ENCODE measurements at places on chromosomes 16 and 17. TPM values are rescaled to one million over a fixed set of nuclear protein-coding genes. Genes with fewer than 3 reads are reported as not detected.

Gene KCTD19
- total RNA-seq = not detected

Gene TEX14
- not detected for total RNA-seq

Gene KREMEN2
- not detected for total RNA-seq

Gene NKIRAS2
- total RNA-seq = 44.9 TPM

DNA sequence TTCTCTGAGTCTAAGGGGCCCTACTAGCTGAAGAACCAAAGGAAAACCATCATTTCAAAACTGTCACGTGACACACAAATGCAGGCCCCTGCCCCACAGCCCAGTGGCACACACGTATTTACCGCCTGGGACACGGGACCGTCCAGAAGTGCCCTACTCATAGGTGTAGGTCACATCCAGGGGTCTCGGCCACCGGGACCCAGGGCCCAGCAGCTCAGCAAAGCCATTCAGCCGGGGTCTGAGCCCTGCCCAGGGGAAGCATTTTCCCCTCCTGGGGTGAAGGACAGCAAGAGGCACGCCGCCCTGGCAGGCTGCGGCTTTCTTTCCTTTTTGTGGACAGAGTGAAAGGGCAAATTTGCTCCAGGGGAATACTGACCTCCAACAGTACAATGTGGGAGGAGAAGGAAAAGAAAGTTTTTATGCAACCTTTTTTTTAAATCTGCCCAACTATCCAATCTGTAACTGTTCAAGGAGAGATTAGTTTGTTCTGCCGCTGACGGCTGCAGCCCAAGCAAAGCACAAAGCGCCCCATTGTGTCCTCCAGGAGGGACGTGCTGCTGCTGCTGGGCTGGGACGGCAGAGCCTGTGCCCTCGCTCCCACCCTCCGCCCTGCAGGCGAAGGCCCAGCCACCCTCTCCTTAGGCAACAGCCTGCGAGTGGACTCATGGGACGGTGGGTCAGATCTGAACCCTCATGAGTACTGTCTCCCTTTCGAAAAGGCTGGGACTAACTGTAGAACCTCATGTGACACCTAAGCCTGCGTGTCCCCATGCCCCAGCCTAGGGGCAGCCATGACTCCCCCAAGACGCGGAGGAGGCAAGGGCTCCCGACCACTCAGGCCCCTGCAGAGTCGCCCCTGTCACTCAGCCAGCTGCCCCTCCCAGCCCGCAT is 21.3 kb downstream of the SLC7A5 start:
- no peak for DNase-seq
- peaks cover 19% of the 10 kb centered on the region for H3K4me1 ChIP-seq
- peaks cover 4% of the 10 kb centered on the region for H3K36me3 ChIP-seq
- H3K4me3 ChIP-seq = no peak overlapping the region

DNA sequence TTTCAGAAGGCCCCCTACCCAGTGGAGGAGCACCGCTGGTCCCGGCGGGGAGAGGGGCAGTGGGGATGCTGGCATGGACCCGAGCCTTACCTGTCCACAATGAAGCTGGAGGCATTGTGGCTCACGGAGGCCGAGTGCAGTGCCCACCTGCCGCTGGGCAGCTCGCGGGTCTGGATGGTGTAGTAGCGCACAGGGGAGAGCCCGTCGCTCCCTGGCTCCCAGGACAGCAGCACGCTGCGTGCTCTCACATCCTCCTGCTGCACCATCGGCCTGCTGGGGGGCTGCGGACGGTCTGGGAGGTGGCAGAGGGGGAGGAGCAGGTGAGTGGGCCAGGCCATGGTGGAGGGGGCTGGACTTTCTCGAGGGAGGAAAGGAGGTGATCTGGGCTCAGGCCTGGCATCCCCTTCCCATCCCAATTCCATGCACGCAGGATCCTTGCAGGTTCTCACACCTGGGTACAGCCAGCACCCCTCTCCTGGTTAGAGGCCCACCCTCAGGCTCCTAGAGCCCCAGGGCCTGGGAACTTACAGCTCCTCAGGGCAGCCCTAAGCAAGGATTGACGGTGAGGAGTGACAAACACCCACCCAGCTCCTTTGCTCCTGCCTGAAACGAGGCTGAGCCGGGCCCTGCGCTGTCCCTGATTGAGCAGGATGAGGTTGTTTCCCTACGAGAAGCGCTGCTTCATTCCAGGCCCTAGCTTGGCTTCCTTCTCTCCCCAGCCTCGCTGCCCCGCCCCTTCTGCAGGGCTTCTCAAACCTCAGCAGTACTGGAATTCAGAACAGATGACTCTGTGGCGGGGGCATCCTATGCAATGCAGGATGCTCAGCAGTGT is 76.2 kb upstream of the CDC42EP4 start:
- H3K27ac ChIP-seq = no peak overlapping the region
- no peak overlapping the region for H3K4me3 ChIP-seq
- DNase-seq = no peak
- H3K27me3 ChIP-seq = peaks cover 23% of the 10 kb centered on the region
- H3K36me3 ChIP-seq = no peaks in the 10 kb centered on the region

- H3K27me3 ChIP-seq = peaks cover 52% of the 10 kb centered on the region
- H3K36me3 ChIP-seq = no peaks in the 10 kb centered on the region
- no peak overlapping the region for H3K27ac ChIP-seq
- peaks cover 25% of the 10 kb centered on the region for H3K4me1 ChIP-seq
- H3K4me3 ChIP-seq = no peak overlapping the region
- DNase-seq = no peak
Measured at GRCh38 chr17:49439305-49439672, 24.6 kb upstream of the PHB1 start.

Data from HFFc6 (cell line).